ENCODE measurements at places on chromosomes 5 and 9.

- no peak for DNase-seq
Measured at GRCh38 chr9:33024126-33024965, 727 bp upstream of the DNAJA1 start.

DNA sequence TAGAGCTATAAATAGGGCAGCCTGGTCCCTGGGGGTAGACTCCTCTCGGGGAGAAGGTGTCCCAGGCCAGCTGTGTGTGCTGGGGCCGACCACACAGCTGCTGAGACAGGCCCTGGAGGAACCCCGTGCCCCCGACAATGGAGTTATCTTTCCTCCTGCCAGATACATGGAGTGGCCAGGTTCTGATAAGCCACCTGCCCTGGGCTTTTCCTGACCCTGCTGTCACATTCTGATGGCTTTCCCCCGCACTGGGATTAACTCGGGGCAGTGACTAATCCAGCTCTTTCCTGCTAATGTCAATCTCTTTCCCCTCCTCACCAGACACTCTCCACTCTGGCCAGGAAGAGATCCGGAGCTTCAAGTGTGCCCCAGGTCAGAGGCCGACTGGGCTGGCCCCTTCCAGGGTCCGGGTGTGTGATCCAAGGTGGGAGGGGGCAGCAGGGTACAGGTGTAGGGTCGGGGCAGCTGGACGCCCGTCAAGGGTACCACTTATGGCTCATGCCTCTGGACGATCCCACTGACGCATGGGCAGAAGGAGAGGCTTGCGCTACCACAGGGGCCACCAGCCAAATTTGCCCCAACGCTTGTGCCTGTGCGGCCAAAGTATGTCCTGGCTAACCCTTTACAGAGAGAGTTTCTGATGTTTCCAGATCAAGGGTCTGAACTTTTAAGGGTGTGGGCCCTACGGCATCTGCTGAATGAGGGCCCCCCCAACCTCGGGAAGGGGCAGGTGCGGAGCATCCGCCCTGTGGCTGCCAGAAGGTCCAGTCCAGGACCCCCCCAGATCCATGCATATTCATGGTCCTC is 20.6 kb upstream of the COL5A1 start:
- DNase-seq: no peak

DNA sequence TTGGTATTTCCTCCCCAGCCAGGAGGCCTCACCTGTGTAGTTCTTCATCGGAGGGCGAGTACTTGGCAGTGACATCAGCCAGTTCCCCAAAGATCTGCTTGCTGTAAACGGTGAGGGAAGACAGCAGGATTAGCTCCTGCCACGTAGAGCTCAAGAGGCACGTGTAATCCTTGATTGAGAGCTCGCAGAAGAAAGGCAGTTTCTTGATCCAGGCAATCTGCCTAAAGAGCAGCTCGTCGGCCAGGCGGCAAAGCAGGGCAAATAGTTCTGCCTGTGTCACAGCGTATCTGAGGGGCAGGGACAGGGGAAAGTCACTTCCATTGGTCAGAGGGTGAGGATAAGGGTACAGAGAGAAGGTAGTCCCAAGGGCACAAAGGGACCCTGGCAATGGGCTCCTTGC is 28.6 kb upstream of the NR5A1 start:
- DNase-seq: no peak

DNA sequence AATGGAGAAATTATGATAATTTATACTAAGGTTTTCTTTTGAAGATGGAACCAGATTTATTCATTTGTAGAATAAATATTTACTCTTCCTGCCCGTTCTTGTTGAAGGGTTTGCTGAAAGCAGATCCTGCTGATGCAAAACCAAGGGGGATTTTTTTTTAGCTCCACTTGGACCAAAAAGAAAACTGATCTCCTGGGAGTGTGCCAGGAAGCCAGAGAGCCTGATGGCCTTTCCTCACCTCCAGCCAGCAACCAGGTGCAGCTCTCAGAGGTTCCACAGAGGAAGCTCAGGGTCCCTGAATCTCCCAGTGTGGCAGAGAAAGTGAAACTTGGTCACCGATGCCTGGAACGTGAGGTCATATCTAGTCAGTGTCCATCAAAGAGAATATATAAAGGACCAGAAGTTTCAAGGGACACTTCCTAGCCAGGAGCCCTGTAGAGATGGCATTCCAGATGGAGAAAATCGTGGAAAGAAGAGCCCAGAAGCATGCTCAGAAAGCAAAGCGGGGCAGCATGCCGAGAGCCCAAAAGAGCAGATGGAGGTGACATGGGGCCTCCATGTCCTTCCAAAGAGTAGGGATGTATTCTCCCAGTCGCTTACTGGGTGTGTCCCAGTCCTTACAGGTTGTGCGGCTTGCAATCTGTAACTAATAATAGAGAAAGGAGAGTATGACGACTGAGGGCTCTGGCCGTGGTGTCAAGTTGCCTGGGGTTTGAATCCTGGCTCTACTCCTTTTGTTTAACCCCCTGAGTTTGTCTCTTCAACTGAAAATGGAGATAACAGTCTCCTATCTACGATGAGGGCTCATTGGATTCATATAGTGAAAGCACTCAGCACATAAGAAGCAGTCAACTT is 12.2 kb downstream of the AFAP1L1 start:
- DNase-seq: no peak

GRCh38 chr5:43352915-43353314 is 39.7 kb upstream of the HMGCS1 start:
- DNase-seq: no peak

DNA sequence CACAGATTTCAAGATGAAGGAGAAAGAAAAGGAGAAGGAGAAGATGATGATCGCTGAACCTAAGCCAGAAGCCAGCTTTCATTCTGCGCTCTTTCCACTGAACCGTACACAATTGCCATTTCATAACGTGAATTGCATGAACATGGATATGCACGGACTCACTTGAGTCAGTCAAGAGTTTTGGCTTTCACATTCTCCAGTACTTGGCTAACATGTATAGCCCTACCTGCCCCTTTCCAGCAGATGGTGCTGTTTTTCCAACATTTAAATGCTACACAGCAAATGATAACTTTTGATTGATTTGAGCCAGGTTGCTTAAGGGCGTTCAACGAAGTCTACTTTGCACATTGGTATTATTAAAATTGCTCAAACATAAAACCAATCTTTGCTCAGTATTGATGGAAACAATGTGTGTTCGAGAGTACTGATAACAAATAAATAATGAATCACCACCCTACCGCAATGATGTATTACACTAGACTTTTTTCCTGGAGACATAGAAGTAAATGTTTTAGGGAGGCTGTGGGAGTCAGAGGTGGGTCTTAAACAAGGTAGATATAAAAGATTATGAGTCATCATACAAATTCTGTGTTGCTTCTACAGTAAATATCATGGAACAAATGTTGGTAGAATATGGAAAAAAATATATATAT is 196.4 kb downstream of the TRPM3 start:
- no peak for DNase-seq

DNA sequence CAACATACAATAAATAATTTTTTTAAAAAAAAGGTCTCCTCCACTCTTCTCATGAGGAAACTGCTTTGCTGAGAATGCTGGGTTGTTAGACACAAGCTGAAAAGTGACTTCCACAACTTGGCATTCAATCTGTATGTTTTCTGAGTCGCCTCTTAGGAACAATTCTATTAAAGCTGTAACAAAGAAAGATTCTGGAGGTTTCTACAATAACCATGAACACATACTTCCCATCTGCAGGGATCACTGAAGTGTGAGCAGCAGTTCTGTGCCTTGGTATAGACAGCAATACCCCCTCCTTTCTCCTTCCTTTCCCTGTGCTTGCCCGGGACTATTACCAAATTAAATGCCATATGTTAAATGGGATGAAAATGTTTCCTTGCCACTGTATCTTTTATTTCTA is 1.5 kb downstream of the DIRAS2 start:
- DNase-seq: no peak

GRCh38 chr5:143642791-143643190 is 169.2 kb upstream of the HMHB1 start:
- no peak for DNase-seq

GRCh38 chr5:138305797-138306196 is 25.8 kb downstream of the CDC25C start:
- no peak for DNase-seq

GRCh38 chr5:53814819-53815218 is 254.4 kb downstream of the NDUFS4 start:
- no peak for DNase-seq

DNA sequence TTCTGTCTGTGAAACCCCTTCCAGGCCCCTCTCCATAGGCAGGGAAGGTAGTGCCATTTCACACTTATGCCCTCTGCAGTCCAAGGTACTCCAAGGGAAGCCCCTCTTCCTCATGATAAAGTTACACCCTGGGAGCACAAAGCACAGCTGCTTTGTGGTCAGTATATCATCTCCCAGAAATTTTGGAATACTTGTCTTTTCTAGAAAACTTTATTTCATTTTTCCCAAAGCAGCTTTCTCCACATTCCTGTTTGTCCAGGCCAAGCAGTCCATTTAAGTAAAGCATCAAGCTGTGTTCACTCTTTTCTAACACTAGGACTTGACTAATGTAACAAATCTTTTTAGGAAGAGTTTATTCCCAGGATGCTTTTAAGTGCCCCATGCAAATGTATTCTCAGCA is 371.8 kb upstream of the RGMB start:
- no peak for DNase-seq

- DNase-seq: no peak
Measured at GRCh38 chr5:167886196-167886595, 405.2 kb upstream of the WWC1 start.

GRCh38 chr5:61604076-61605025 is 272.3 kb downstream of the ZSWIM6 start:
- no peak for DNase-seq

- no peak for DNase-seq
Measured at GRCh38 chr5:158911693-158912363, 187.9 kb downstream of the EBF1 start.

DNA sequence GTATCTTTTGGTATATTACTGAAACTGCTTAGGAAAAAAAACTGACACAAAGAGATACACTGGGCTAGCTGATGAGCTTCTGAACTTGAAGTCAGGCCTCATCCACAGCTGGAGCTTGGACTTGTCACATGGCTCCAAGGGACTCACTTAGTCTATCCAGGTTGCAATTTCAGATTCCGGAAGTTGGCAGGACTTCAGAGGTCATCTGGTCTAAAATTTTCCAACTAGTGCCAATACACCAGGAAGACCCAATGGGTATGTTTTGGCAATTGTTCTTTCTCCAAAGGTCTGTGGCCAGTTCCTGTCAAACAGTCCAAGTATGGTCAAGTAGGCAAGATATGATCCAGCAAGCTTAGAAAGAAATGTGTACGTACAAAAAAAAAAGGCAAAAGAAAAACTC is 36.7 kb downstream of the MRPS27 start:
- no peak for DNase-seq

GRCh38 chr9:127802576-127803443 is at the start of gene FPGS:
Gene FPGS (plus strand): TSS chr9:127802882. CDS start chr9:127802925, 43 bp downstream.
- peak; percentile 76 for DNase-seq
